ENCODE measurements at places on chromosomes 2 and 18.

GRCh38 chr2:10521356-10522169 is 73.4 kb upstream of the ODC1 start:
- no peaks in the 10 kb centered on the region for H3K4me1 ChIP-seq
- H3K27ac ChIP-seq, result no peak overlapping the region
- H3K4me3 ChIP-seq, result no peak overlapping the region
- H3K36me3 ChIP-seq, result no peaks in the 10 kb centered on the region
- no peak for DNase-seq
- H3K27me3 ChIP-seq, result peaks cover 4% of the 10 kb centered on the region

DNA sequence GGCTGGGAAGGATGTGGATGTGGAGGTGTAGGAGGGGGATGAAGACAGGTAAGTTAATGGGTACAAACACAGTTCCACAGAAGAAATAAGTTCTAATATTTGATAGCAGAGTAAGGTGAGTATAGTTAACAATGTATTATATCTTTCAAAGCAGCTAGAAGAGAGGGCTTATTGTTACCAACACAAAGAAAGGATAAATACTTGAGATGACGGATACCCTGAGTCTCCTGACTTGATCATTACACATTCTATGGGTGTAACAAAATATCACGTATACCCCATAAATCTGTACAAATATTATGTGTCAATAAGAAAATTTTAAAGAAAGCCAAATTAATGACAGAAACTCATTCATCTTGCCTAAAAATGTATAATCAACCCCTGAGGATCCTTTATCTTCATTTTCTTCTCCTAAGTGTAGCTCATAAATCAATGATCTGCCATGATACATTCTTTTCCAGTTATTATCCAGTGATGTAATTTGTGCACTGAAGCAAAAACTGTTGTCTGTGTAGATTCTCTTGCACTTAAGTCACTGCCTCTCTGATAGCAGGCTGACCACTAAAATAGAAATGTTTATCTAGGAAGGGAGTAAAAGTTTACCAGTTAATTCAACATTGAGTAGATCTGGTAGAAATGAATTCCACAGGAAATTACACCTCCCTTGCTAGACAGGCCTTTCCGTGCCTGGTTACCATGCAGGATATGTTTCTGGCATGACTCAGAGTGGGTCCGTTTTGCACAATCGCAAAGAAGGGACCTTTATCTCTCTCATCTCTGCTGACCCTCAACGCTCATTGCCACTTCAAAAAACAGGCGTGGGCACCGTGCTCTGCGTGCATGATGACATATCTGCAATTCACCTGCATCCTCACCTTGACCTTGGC is 249.7 kb upstream of the NCKAP5 start:
- DNase-seq, result no peak
- no peaks in the 10 kb centered on the region for H3K36me3 ChIP-seq
- no peak overlapping the region for H3K4me3 ChIP-seq
- H3K27me3 ChIP-seq, result peaks cover 18% of the 10 kb centered on the region
- no peaks in the 10 kb centered on the region for H3K4me1 ChIP-seq

DNA sequence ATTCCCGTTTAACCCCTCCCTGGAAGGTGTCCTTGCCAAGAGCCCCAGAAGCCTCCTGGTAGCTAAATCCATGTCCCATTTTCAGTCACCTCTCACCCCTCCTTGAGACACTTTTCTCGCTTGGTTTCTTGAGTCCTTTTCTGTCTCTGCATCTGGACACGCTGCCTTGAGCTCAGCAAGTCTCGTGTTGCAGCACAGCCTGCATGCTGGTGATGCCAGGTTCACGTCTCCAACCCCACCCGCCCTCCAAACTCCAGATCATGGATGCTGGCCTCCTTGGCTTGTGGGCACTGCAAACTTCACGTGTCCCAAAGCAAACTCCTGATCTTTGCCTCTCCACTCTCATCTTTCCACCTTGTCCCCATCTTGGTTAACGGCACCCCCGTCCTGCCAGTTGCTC is 39.3 kb downstream of the CENPO start:
- peaks cover 2% of the 10 kb centered on the region for H3K4me1 ChIP-seq
- DNase-seq, result no peak
- no peaks in the 10 kb centered on the region for H3K27me3 ChIP-seq
- no peaks in the 10 kb centered on the region for H3K36me3 ChIP-seq
- no peak overlapping the region for H3K4me3 ChIP-seq

- no peaks in the 10 kb centered on the region for H3K36me3 ChIP-seq
- H3K27me3 ChIP-seq, result no peaks in the 10 kb centered on the region
- H3K4me1 ChIP-seq, result peaks cover 49% of the 10 kb centered on the region
- DNase-seq, result peak; percentile 56
Observed at GRCh38 chr2:96528006-96528699, 8.4 kb upstream of the ARID5A start.
